ENCODE measurements at places on chromosomes 4 and X.

DNA sequence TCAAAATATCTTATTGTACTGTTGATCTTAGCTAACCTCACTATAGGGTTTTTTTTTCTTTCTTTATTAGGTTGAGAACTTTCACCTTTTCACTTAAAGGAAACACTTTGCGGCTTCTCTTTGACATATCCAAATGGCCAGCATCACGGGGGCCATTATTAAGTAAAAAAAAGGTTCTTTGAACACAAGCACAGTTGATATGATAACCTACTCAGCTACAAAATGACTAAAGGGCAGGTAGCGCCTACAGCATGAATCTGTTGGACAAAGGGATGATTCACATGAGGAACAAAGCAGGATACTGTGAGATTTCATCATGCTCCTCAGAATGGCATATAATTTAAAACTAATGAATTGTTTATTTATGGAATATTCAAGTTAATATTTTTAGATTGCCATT lies 119.6 kb downstream of the CCSER1 start:
- H3K27ac ChIP-seq, result no peak overlapping the region
- no peaks in the 10 kb centered on the region for H3K36me3 ChIP-seq
- H3K4me1 ChIP-seq, result no peaks in the 10 kb centered on the region
- DNase-seq, result no peak
- H3K27me3 ChIP-seq, result no peaks in the 10 kb centered on the region
- H3K4me3 ChIP-seq, result no peak overlapping the region

DNA sequence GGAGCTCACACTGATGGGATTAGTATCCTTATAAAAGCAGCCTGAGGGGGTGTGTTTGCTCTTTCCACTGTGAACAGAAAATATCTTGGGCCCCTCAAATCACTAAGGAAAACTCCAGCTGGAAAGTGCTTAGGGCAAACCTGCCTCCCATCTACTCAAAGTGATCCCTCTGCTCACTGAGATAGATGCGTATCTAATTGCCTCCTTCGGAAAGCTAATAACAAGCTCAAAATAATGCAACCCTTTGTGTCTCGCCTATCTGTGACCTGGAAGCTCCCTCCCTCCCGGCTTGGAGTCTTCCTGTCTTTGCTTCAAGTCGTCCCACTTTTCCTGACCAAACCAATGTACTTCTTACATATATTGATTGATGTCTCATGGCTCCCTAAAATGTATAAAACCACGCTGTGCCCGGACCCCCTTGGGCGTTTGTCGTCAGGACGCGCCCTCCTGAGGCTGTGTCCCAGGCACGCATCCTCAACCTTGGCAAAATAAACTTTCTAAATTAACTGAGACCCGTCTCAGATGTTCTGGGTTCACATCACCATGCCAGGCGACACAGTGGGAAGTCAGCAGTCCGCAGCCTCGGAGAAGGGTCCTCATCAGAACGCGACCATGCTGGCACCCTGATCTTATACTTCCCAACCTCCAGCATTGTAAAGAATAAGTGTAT lies 34.1 kb upstream of the SORCS2 start:
- H3K4me3 ChIP-seq, result no peak overlapping the region
- H3K4me1 ChIP-seq, result no peaks in the 10 kb centered on the region
- no peaks in the 10 kb centered on the region for H3K36me3 ChIP-seq
- DNase-seq, result no peak

DNA sequence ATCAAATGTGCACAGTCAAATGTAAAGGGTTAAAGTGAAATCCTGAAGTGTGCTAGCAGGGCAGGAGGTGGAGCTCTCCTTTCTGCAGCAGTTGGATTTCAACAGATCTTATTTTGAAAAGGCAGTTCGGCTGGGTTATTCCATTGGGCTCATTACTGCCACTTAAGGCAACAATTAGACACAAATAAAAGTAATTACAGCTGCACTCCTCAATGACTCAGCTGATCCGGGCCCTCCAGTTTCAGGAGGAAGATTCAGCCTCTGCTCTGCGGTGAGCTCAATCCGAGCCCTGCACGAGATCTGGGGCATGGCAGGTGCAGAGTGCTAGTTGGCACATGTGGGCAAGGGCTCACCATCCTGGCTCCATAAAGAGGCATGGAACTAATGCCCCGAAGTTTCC lies 85.4 kb downstream of the PHKA2 start:
- H3K4me3 ChIP-seq, result no peak overlapping the region
- DNase-seq, result no peak
- no peak overlapping the region for H3K27ac ChIP-seq
- peaks cover 12% of the 10 kb centered on the region for H3K36me3 ChIP-seq
- H3K27me3 ChIP-seq, result no peaks in the 10 kb centered on the region

- no peaks in the 10 kb centered on the region for H3K27me3 ChIP-seq
- no peaks in the 10 kb centered on the region for H3K36me3 ChIP-seq
- H3K27ac ChIP-seq, result no peak overlapping the region
Observed at GRCh38 chr4:110306303-110306702, 107.9 kb upstream of the ELOVL6 start.

- no peaks in the 10 kb centered on the region for H3K4me1 ChIP-seq
- no peak overlapping the region for H3K27ac ChIP-seq
- H3K4me3 ChIP-seq, result no peak overlapping the region
- H3K36me3 ChIP-seq, result no peaks in the 10 kb centered on the region
- no peaks in the 10 kb centered on the region for H3K27me3 ChIP-seq
Observed at GRCh38 chrX:45592101-45592500, 391.4 kb upstream of the DIPK2B start.

- DNase-seq, result no peak
- H3K4me1 ChIP-seq, result no peaks in the 10 kb centered on the region
- no peak overlapping the region for H3K4me3 ChIP-seq
Observed at GRCh38 chr4:84503495-84504437, 4.7 kb upstream of the NKX6-1 start.

All from T-cell (primary cell).